ENCODE measurements at places on chromosomes 3 and 15. TPM values are rescaled to one million over a fixed set of nuclear protein-coding genes. Genes with fewer than 3 reads are reported as not detected.

GRCh38 chr3:169354774-169355501 is 308.6 kb downstream of the MECOM start:
- no peak overlapping the region for H3K4me3 ChIP-seq
- no peaks in the 10 kb centered on the region for H3K36me3 ChIP-seq
- H3K27ac ChIP-seq = no peak overlapping the region
- H3K27me3 ChIP-seq = peaks cover 3% of the 10 kb centered on the region
- DNase-seq = no peak

DNA sequence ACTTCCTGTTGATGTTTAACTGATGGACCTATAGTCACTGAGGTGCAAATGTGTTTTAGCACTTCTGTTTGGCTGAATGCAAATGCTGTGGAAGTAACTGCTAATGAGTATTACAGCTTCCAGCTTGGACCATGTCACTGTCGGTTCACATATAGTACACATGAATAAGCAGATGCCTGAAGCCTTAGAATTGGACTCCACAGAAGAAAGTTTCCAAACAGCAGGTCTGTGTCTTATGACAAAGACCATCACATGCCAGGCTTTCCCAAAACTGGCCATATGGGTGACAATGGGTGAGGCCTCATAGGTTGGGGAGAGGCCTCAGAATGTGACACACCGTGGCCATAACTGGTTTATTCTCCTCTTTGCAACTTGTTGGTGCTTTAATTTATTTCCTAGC is 241.8 kb downstream of the WNT5A start:
- no peaks in the 10 kb centered on the region for H3K27me3 ChIP-seq
- no peak overlapping the region for H3K4me3 ChIP-seq
- no peaks in the 10 kb centered on the region for H3K36me3 ChIP-seq
- no peak overlapping the region for H3K27ac ChIP-seq
- H3K4me1 ChIP-seq = no peaks in the 10 kb centered on the region
- DNase-seq = no peak

DNA sequence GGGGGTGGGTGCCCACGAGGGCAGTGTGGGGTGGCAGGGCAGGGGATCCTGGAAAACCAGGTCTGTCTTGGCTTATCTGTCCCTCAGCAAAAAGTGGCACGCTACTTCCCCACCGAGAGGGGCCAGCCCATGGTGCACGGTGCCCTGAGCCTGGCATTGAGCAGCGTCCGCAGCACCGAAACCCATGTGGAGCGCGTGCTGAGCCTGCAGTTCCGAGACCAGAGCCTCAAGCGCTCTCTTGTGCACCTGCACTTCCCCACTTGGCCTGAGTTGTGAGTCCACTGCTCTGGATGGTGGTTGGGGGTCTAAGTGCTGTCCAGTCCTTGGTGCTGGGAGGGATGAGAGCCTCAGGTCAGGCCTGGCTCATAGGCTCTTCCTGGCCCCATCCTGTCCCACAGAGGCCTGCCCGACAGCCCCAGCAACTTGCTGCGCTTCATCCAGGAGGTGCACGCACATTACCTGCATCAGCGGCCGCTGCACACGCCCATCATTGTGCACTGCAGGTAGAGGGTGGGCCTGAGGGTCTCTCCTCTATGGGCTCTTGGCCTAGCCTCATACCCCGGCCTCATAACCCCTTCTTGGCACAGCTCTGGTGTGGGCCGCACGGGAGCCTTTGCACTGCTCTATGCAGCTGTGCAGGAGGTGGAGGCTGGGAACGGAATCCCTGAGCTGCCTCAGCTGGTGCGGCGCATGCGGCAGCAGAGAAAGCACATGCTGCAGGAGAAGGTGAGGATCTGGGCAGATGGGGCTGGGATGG is 31.1 kb downstream of the PTPN23 start:
- no peaks in the 10 kb centered on the region for H3K27me3 ChIP-seq
- DNase-seq = no peak
- peaks cover 91% of the 10 kb centered on the region for H3K36me3 ChIP-seq
- no peak overlapping the region for H3K4me3 ChIP-seq

DNA sequence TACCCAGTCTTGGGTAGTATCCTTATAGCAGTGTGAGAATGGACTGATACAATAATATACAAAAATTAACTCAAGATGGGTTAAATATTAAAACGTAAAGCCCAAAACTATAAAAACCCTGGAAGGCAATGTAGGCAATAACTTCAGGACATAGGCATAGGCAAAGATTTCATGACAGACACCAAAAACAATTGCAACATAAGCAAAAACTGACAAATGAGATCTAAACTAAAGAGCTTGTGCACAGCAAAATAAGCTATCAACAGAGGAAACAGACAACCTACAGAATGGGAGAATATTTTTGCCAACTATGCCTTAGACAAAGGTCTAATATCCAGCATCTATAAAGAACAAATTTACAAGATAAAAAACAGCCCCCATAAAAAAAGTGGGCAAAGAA is 204.8 kb upstream of the CCDC54 start:
- no peak overlapping the region for H3K27ac ChIP-seq
- H3K4me3 ChIP-seq = no peak overlapping the region
- no peak for DNase-seq
- H3K36me3 ChIP-seq = no peaks in the 10 kb centered on the region
- no peaks in the 10 kb centered on the region for H3K4me1 ChIP-seq

DNA sequence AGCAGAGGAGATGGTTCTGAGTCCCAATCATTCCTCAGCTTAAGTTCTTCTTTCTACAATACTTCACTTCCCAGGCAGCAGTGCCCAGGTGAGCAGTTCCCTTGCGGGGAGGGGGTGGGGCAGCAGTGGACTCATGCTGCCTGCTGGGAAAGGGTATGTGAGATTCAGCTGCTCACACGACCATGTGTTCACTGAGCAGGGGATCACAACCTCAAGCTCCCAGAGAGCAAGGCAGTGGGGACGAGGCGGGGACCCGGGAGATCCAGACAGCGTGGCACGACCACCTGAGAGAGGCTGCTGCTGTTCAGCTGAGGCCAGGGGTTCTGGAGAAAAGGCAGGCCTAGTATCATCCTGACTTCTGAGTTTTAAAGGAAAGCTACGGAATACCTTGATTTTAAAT is 166.6 kb downstream of the XXYLT1 start:
- H3K4me3 ChIP-seq = no peak overlapping the region
- H3K4me1 ChIP-seq = peaks cover 17% of the 10 kb centered on the region
- H3K27me3 ChIP-seq = no peaks in the 10 kb centered on the region

- H3K4me3 ChIP-seq = no peak overlapping the region
- no peak for DNase-seq
- no peaks in the 10 kb centered on the region for H3K4me1 ChIP-seq
- H3K27me3 ChIP-seq = peaks cover 7% of the 10 kb centered on the region
- H3K27ac ChIP-seq = no peak overlapping the region
These were observed 270.7 kb upstream of the THRB start for GRCh38 chr3:24765399-24765798.

GRCh38 chr15:31834654-31835053 is 195.7 kb upstream of the CHRNA7 start:
- no peaks in the 10 kb centered on the region for H3K36me3 ChIP-seq
- H3K4me3 ChIP-seq = no peak overlapping the region
- no peaks in the 10 kb centered on the region for H3K27me3 ChIP-seq
- H3K4me1 ChIP-seq = no peaks in the 10 kb centered on the region

DNA sequence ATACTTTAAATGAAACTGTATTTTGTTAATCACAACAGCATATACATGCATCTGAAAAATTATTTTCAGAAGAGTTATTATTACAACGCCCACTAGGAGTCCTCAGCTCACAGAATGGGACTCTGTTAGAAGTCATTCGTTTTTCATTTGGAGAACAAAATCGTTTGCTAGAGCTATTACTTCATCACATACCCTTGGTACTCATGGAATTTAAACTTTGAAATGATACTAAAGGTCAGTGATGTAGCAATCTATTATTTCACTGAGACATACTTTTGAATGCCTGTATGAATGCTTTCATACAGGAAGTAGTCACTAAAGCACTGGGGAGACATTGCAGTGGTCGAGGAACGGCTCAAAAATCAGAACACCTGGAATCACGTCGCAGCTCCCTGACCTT is 198.1 kb downstream of the MBNL1 start:
- no peaks in the 10 kb centered on the region for H3K36me3 ChIP-seq
- H3K27ac ChIP-seq = no peak overlapping the region
- H3K27me3 ChIP-seq = no peaks in the 10 kb centered on the region
- no peak overlapping the region for H3K4me3 ChIP-seq

GRCh38 chr3:173639098-173639497 is 241.6 kb downstream of the NLGN1 start:
- no peaks in the 10 kb centered on the region for H3K36me3 ChIP-seq
- no peaks in the 10 kb centered on the region for H3K4me1 ChIP-seq
- no peak overlapping the region for H3K4me3 ChIP-seq
- H3K27me3 ChIP-seq = no peaks in the 10 kb centered on the region

DNA sequence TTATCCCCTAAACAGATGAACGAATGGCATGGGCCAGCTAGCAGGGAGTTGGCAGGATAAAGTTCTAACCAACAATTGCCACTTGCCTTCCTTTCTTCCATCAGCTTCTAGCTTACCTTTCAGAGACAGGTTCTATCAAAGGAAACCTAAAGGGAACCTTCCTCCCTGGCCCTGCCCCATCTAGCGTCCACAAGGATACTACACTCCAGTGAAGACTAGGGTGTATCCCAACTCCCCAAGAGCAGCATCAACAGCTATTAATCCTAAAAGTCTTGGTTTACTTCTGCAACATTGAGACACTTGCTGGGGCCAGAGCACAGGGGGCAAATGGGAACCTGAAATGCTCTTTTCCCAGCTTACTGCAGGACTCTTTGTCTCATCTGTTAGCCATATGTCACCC is 37.0 kb upstream of the TMC3 start:
- H3K4me3 ChIP-seq = no peak overlapping the region
- H3K36me3 ChIP-seq = no peaks in the 10 kb centered on the region
- no peak for DNase-seq
- peaks cover 12% of the 10 kb centered on the region for H3K27me3 ChIP-seq

- H3K27me3 ChIP-seq = no peaks in the 10 kb centered on the region
- H3K4me1 ChIP-seq = no peaks in the 10 kb centered on the region
- H3K27ac ChIP-seq = no peak overlapping the region
- DNase-seq = no peak
- no peaks in the 10 kb centered on the region for H3K36me3 ChIP-seq
- H3K4me3 ChIP-seq = no peak overlapping the region
These were observed 550.2 kb downstream of the PYDC2 start for GRCh38 chr3:192011137-192011536.

DNA sequence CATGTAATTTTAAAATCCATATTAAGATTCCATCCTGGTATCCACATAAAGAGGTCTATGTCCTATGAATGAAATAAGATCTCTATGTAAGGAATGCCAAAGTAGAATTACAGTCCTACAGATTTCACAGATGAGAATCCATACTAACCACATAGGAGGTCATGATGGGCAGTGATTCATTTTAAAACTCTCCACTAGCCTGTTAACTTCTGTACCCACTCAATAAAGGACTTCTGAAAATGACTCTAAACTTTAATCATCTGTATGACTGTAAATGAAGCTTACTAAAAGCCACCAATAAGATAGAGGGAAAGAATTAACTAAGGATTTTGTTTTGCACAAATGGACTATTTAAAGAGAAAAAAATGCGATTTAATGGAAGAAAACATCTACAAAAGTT is 28.7 kb downstream of the MORC1 start:
- no peak for DNase-seq
- H3K4me1 ChIP-seq = no peaks in the 10 kb centered on the region
- H3K4me3 ChIP-seq = no peak overlapping the region
- no peaks in the 10 kb centered on the region for H3K27me3 ChIP-seq
- no peak overlapping the region for H3K27ac ChIP-seq

DNA sequence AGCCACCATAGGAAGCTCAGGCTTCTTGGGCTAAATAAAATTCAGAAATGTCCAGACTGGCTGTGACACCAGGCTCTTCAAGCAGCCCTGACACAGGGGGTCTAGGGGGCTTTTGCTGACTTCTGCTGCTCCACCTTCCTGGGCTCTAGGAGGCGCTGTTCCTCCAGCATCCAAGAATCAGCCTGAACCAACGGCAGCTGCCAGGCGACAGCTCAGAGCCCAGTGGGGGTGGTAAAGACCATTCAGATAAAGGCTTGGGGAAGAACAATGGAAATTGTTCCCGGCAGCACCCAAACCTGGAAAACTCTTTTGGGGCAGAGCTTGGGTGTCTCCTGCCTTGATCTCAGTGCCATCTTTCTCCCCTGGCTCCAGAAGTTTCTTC is 21.6 kb upstream of the PSTPIP1 start:
- no peaks in the 10 kb centered on the region for H3K27me3 ChIP-seq
- DNase-seq = no peak
- H3K36me3 ChIP-seq = no peaks in the 10 kb centered on the region
- H3K4me3 ChIP-seq = no peak overlapping the region

DNA sequence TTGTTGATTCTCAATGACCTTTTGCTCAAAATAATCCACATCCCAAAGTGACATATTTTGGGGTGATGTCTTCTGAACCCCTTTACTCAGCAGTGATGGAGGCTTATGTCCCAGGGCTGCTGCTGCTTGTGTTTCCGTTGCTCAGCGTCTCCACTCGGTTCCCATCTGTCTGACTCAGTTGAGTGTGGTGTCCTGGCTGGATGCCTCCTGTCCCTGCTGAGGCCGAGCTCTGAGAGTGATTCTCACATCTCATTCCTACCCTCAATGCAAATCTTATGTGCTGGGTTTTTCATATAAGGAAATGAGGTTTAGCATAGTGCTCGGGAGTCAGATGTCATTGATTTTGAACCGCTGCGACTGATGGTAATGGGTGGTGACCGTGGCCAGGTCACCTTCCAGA is 247.4 kb downstream of the GABRG3 start:
- no peaks in the 10 kb centered on the region for H3K4me1 ChIP-seq
- H3K36me3 ChIP-seq = no peaks in the 10 kb centered on the region
- no peak overlapping the region for H3K4me3 ChIP-seq
- no peak for DNase-seq
- H3K27me3 ChIP-seq = no peaks in the 10 kb centered on the region

DNA sequence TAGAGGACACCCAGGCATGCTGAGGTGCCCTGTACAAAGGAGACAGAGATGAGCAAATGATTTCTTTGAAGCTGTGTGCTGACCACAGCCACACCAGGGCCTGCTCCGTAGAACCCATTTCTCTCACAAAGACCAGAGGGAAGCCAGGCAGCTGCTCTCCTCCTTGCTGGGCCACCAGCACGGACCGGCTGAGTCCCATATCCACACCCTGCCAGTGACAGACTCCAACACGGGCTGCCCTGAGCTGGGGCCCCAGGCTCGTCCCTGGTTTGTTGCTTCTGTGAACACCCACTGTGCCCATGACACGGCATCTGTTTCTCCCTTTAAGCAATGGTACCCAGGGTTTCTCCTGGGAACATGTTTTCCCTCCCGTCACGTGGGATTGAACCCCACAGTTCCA is 284.5 kb downstream of the ADAMTS17 start:
- no peaks in the 10 kb centered on the region for H3K4me1 ChIP-seq
- DNase-seq = no peak
- H3K36me3 ChIP-seq = no peaks in the 10 kb centered on the region
- no peak overlapping the region for H3K27ac ChIP-seq
- no peak overlapping the region for H3K4me3 ChIP-seq
- no peaks in the 10 kb centered on the region for H3K27me3 ChIP-seq

SLC2A2 gene
- total RNA-seq = not detected

SAMD7 gene
- not detected for total RNA-seq

STRIT1 gene
- total RNA-seq = not detected

USP50 gene
- total RNA-seq = not detected

ARL13B gene
- 5.0 TPM for total RNA-seq

GRAMD2A gene
- total RNA-seq = 0.41 TPM

SCN11A gene
- 0.18 TPM for total RNA-seq

FAM107A gene
- 4.8 TPM for total RNA-seq

C2CD4A gene
- 0.07 TPM for total RNA-seq

SHC4 gene
- total RNA-seq = 0.57 TPM

CNTN3 gene
- 0.09 TPM for total RNA-seq

PROS1 gene
- 22.6 TPM for total RNA-seq
